ENCODE measurements at places on chromosomes 3 and 15.
A peak's percentile ranks its signal among the peaks of the same experiment; 100 is the strongest.

DNA sequence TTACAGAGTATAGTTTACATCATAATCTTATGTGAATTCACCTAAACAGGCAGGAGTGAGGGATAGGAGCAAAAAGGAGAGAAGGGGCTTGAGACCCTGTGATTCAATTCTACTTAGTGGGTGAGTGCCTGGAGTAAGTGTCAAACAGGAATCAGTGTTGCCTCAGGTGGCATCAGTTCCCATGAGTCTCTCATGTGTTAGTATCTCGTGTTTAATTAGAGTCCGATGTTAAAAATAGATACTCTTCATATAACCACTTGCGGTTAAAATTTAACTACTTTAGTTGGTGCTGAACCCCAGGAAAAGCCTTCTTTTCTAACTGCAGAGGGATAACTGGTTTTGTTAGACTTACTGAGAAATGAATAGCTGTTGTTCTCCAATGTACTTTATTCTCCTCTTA is 251.5 kb downstream of the SUCLG2 start:
- DNase-seq, result no peak

DNA sequence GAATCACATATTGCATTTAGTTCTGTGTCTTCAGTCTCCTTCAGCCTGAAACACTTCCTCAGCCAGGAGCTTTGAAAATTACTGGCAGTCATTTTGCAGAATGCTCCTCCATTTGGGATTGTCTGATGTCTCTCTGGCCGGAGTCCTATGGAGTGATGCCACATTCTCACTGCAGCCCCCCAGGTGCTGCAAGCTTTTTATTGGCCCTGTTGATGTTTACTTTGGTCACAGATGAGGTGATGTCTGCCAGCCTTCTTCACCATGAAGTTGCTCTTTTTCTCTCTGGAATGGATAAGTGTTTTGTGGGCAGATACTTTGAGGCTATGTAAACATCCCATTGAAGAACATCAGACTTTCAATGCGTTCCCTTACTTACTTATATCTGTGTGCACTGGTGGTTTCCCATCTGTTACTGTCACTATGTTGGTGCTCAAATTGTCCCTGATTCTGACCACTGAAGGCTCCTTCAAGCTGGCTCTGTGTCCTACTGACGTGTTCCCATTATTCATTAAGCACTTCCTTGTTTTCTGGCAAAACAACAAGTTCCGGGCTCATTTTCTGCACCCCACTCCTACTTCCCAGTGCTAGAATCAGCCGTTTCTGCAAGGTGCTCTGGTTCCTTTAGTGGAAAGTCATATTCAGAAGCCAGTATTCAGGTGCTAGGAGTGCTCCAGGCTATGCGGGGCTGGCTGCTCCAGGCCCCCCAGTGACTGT is 1.4 kb upstream of the CLEC3B start:
- no peak for DNase-seq

DNA sequence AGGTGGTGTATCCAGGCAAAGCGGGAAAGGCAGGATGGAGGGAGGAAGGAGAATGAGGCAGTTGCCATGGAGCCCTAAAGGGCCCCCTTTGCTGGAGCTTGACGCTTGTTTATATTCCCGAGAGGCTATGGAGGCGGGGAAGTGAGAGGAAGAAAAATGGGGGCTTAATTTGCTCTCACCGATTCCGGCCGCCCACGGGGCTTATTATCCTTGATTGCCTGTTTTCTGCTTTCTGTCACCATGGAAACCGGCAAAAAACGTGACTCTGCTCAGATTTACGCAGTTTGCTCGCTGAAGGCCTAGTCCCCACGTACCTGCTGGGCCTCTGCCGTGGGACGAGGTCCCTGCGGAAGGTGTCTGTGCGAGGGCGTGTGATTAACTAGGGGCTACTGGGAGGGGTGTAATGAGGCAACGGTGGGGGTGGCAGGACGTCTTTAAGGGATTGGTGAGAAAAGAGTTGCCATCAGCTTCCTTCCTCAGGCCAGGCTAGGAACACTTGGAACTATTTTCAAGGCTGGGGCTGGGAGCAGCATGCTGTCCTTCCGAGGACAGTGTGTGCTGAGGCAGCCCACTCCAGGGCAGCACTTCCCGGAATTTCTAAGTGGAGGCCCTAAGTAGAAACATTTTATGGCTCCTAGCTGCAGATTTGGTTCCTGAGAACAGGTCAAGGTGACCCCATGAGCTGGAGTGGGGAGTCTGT is 110.8 kb upstream of the NDN start:
- no peak for DNase-seq

DNA sequence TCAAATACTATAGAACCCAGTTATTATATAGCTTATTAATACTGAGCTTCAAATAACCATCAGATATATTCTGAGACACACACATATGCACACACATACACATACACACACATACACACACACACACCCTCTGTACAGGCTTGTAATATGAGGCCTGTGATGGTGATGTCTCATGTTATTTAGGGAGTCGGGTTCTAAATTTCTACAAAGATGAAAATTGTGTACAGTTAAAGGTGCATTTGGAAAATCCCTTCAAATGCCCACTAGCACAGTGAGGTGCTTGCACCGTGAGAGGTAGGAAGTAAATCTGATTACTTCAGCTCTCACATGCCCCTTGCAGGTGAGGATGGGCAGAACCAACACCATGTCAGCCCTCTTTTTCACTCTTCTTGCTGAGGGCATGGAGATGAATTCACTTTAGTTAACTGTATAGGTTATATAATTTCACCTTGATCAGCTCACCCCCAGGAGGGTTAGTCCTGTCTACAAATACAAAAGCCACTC is 294.5 kb upstream of the PROK2 start:
- no peak for DNase-seq

- DNase-seq, result no peak
Measured at GRCh38 chr3:8903191-8903590, 60.1 kb downstream of the RAD18 start.

DNA sequence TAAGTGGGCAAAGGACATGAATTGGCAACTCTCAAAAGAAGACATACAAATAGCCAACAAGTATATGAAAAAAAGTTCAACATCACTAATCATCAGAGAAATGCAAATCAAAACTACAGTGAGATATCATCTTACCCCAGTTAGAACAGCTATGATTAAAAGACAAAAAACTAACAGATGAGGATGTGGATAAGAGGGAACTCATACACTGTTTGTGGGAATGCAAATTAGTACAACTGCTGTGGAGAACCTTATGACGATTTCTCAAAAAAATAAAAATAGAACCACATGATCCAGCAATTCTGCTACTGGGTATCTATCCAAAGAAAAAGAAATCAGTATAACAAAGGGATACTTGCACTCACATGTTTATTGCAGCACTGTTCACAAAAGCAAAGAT is 28.6 kb downstream of the NEK10 start:
- no peak for DNase-seq

DNA sequence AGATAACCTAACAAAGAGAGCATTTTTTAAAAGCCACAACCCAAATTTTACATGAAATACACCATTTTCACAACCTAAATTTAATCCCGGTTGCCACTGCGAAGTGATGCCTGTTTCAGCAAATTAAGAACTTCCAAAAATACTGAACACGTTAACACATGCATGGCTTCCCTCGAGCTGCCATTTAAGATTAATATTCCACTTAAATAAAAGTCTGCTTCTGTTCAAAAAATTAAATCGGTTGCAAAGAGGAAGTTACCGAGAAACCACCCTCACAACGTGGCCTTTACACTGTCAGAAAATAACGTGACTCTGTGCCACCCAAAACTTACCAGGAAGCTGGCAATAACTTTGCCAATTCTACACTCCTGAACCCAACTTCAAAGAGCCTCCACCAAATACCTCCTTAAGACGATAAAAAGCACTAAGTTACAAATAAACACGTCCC is 1.2 kb downstream of the TBL1XR1 start:
- peak; percentile 49 for DNase-seq

DNA sequence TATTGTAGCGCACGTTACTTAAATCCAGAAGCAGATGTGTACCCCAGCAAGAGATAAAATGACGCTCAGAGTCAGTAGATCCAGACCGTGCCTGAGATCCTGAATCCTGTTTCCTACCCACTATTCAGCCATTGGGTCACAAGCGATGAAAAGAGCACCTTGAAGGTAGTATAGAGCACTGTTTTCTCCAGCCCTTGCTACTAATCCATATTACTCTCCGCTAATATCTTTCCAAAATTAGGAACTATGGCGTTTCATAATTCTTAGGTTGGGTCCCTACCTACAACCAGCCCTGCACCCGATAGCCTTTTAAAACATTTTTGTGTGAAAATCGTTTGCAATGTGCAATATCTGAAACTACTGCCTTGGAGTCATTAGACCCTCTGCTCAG is 596 bp downstream of the BTD start:
- no peak for DNase-seq

DNA sequence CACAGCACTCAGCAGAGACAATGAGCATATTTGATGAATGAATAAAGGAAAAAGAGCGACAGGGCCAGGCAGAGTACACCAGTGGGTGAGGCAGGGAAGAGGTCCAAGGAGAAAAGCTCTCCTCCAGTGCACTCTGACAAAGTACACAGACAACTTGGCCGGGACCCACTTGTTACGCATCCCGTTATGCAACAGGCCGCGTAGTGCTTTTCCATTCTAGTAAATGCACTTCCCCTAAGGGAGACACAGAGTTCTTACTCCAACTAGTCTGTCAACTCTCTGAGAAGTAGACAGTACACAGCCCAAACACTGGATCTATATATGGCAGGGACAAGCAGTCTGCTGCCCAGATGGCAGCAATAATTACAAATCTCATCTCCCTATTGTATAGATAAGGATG is 18.5 kb downstream of the LARP6 start:
- DNase-seq, result no peak

- DNase-seq, result no peak
Measured at GRCh38 chr15:96268442-96269204, 61.9 kb upstream of the NR2F2 start.

DNA sequence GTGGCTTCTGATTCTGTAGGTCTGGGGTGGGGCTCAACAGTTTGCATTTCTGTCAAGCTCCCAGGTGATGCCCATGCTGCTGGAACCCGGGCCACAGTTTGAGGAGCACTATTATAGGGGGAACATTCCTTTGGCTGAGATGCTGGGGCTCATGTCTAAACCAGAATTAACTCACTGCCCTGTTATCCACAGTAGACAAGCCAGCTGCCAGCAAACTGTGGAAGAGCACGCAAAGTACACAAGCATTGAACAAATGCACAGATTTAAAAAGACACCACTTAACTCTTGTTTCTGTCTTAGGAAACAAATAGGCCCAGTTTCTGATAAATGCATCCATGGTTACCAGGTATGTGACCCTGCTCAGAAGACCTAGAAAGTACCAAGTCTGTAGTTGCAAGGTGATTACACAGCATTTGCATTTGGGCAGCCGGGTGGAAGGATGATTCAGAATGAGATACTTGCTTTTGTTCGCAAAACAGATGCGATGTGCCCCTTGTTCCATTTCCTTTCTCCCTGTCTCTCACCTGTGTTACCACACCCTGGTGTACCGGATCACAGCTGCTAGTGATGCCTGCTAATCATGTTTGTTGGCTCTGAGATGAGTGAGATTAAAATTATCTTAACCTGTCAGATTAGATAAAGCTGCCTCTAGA is 12.4 kb downstream of the GYG1 start:
- no peak for DNase-seq

DNA sequence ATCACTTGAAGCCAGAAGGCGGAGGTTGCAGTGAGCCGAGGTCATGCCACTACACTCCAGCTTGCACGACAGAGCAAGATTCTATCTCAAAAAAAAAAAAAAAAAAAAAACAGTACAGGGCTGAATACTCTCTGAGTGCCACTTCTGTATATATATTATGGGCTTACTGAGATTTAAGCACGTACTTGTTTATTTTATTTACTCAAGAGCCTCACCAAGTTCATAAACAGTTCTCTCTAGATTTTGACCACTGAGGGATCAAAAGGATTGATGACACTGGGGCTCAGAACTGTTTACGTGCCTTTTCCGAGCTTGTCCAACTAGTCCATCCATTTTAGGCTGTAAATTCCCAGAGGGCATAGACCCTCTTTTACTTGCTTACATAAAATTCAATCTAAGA is 81.5 kb downstream of the FRMD4B start:
- no peak for DNase-seq

- DNase-seq, result no peak
Measured at GRCh38 chr3:172442606-172443005, 5.7 kb downstream of the GHSR start.

- no peak for DNase-seq
Measured at GRCh38 chr3:167728176-167728575, 6.5 kb downstream of the PDCD10 start.

- DNase-seq, result no peak
Measured at GRCh38 chr15:92709110-92709790, 53.7 kb upstream of the FAM174B start.

DNA sequence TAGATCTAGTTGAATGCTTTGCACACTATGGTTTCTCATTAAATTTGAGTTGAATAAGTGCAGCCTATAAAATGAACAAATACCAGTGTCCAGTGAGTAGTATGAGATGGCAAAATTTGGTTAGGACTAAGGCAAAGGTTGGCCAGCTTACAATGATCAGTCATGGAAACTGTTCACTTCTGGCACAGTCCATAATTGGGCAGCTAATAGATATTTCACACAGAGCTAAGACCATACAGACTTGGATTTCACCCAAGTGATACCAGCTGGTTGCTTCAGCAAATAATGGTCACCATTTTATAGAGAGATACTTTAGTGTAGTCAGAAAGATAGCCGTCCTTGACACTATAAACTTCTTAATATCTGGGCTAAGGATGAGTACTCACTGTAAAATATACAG is 15.7 kb downstream of the GAP43 start:
- no peak for DNase-seq

GRCh38 chr15:82680200-82681102 is 29.2 kb downstream of the AP3B2 start:
- peak; percentile 79 for DNase-seq

DNA sequence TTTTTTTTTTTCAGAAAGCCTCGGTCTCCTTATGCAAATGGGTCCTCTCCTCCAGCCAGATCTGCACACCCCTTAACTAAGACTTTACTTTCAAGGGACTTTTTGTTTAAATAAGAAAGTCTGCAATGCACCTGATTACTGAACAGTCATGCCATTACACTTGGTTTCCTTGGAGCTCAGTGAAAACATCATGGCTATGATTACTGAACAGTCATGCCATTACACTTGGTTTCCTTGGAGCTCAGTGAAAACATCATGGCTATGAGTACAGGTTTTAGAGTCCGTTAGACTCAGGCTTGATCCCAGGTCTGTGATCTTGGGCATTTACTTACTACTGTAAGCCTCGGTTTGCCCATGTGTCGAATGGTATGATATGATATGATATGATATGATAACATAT is 10.1 kb downstream of the ENTPD3 start:
- no peak for DNase-seq

DNA sequence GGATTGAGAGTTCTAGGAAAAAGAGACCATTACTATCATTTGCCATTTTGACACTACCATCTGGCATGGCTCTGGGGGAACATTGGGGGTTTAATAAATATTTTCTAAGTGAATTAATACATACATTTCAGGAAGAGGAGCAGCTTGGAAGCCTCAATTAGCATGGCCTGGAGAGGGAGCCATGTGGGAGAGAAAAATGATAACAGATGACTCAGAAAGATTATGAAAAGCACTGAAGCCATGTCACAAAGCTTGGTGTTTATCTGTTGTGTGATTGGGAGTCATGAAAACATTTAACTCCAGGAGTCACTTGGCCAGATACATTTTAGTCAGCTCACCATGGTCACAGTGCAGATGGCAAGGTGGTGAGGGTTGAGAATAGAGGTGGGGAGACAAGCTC is 121.0 kb downstream of the SSR3 start:
- no peak for DNase-seq

GRCh38 chr3:51393564-51393963 is 2.5 kb downstream of the RBM15B start:
- DNase-seq, result peak; percentile 18

- no peak for DNase-seq
Measured at GRCh38 chr3:24254649-24255048, 240.0 kb downstream of the THRB start.

GRCh38 chr3:2360815-2361214 is 262.1 kb downstream of the CNTN4 start:
- DNase-seq, result no peak

Measured in activated naive CD4-positive, alpha-beta T cell treated with anti-CD3 and anti-CD28 coated beads, Interleukin-2, amount 10 ng/mL, durations not matched to agents 7 days and 5 days (primary cell).